ENCODE measurements at places on chromosomes 6 and 20.

- no peak for DNase-seq
Measured at GRCh38 chr20:24628985-24629384, 159.6 kb downstream of the SYNDIG1 start.

GRCh38 chr6:42898891-42899361, 16.9 kb upstream of the PTCRA start:
- DNase-seq: peak; percentile 38

- no peak for DNase-seq
Measured at GRCh38 chr6:52634211-52634610, 36.7 kb upstream of the TMEM14A start.

DNA sequence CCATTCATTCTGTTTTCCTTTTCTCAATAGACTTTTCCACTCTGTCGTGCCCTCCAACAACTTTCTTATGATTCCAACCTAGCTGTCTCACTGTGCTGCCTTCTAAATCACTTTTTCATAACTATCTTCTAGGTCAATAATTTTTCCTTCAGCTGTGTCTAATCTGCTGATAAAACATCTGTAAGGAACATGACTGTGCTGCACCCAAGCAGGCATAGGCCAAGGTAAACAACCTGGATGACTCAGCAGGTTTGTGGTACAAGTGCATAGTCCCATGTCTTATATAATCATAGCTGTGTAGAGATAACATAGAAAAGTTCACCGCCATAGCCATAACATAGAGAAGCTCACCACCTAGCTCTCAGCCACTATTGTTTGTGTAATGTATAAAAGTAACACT, 332.3 kb downstream of the PLCB1 start:
- no peak for DNase-seq

DNA sequence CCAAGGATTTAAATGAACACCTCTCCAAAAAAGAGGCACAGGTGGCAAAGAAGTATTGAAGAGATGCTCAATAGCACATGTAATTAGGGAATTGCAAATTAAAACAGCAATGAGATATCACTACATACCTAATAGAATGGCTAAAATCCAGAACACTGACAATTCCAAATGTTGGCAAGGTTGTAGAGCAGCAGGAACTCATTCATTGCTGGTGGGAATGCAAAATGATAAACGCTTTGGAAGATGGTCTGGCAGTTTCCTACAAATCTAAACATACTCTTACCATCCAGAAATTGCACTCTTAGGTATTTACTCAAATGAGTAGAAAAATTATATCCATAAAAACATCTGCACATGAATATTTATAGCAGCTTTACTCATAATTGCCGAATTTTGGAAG, 17.0 kb downstream of the CD93 start:
- no peak for DNase-seq

DNA sequence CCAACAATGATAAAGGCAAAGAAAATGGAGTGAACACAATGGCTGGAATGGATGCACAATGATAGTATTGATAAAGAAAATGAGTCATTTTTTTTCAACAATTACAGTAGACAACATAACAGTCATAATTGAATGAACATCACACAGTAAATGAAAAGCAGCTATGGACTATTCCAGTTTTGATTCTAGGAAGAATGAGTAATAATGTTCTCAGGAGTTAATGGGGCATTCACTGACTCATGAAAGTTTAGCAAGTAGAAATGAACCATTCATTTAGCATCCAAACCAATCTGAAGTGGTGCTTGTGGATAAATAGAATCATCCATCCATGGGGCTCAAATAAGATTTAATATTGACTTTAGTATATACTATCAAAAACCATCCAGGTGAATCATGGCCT, 1029.5 kb upstream of the GJE1 start:
- DNase-seq: no peak

DNA sequence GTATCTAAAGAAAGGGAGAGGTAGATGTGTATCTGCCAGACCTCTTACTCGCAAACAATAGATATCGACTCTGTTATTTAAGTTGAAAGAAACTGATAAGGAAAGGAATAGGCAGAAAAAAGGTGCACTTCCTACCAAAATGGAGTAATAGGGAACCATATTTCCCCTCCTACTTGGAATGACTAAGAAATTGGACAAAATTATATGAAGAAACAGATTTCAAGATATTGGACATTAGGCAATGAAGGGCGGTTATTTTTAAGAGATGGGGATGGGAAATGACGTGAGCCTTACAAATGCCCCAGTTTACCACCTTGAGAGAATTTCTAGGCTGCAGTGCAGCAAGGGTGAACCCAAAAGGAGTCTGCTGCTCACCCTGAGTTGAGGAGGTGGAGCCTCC, 108.9 kb downstream of the ADTRP start:
- DNase-seq: no peak

DNA sequence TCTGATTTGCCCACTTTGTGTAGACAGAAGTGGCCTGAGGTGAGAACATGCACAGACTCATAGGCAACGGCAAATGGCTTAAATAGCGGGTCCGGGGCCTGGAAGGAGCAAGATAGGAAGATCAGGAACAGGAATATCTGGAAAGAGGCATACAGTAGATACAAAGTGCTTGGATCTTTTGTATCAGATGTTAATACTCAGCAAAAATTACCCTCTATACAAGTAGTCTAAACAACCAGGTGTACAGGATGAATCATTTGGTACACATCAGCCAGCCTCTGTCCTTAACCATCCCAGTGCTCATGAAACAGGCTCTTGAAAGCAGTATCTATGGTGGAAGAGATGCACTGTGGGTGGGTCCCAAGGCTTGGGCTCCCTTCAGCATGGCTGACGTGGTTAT, 28.9 kb upstream of the HLA-C start:
- no peak for DNase-seq

DNA sequence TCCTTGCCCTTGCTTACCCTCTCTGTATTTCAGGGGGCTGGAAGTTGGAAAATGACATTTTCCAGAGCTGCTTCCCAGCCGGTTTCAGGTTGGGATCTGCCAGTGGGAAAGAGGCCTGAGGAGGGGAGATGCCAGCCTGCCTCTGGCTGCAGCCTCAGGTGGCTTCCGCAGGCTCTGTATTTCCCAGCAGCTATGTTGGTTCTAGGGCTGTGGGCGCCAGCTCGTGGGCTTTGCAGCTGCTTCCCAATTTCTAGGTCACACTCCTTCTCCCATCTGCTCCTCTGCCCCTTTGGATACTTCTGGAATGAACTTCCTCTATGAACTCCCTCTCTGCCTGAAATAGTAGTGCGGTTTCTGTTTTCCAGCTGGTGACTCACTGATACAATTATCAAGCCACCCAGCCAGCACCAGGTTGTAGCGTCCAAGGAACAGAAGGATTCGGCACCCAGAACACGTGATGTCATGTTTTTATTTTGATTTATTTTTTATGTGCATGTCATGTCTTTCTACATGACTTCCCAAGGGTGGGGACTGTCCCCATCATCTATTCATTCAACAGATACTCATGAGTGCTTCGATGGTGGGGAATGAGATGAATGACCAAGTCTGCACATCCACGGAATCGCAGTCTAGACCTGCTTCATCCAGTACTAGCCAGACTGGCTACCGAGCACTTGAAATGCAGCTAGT, 38.0 kb downstream of the TGM2 start:
- DNase-seq: no peak

DNA sequence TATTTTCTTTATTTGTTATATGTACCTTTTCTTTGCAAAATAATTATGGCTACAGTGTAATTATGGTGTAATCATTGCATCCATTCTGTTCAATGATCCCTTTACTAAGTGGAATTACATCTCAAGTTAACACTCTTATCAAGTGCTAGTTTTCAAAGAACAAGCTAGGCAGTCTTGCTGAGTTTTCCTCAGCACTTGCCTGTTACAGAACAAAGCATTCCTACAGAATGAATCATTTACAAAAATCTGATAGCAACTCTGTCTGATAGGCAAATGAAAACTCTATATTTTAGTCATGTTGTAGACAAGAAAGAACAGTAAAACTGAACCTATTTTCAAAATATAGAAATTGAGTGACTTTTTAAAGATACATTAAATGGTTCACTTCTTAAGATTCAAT, 109.8 kb upstream of the POU3F2 start:
- no peak for DNase-seq

- DNase-seq: no peak
Measured at GRCh38 chr6:75098709-75099108, 107.1 kb downstream of the COL12A1 start.

DNA sequence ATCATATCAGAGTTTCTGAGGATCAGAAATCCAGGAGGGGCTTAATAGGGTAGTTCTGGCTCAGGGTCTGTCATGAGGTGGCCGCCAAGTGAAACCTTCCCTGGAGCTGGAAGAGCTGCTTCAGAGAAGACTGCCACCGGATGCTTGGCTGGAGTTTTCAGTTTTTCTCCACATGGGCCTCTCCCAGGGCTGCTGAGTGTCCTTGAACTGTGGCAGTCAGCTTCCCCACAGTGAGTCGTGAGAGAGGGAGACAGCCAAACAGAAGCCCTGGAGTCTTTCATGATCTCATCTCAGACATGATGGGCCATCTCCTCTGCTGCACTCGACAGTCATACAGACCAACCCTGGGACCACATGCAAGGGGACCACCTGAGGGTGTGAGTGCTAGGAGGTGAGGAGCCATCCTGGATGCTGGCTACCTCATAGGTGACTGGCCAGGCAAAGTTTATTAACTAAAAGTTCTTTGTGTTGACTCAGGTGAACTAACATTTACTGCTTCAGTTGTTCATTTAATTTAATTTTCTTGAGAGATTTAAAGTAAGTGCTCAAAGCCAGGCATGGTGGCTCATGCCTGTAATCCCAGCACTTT, 71.5 kb downstream of the SHLD1 start:
- no peak for DNase-seq

DNA sequence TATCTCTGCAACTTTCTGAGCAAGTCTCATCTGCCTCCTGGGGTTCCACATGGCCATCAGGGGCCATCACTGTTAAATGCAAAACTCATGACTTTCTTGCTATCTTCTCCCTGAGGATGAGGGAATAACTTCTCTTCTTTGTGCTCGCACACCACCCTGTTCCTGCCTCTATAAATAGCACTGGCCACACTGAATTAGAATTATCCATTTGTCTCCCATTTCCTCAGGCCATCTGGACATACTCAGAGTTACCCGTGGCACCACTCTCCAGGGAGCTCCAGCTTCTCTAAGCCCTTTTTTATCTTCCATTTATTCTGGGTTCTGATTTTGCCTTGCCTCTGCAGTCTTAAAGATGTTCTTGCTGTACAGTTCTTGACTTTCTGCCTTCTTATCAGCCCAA, 72.8 kb upstream of the ECI2 start:
- DNase-seq: no peak

DNA sequence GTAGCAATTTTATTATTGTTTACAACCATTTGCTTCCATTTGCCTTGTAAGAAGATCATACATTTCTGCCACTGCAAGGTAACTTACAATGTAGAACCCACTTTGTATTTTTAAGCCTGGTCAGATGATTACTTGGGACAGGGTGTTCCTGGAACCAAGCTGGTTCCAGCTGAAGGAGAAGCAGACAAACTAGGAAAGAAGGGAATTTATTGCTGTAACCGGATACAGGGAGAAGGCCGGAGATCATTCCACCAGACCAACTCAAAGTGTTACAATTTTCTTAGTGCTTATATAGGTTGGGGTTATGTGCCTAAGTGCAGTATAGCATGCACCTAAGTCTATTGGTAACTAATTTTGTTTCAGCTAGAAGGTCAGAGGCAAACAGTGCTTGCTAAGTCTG, 104.4 kb downstream of the MANEA start:
- no peak for DNase-seq
